ENCODE measurements at places on chromosomes 11 and 22.

DNA sequence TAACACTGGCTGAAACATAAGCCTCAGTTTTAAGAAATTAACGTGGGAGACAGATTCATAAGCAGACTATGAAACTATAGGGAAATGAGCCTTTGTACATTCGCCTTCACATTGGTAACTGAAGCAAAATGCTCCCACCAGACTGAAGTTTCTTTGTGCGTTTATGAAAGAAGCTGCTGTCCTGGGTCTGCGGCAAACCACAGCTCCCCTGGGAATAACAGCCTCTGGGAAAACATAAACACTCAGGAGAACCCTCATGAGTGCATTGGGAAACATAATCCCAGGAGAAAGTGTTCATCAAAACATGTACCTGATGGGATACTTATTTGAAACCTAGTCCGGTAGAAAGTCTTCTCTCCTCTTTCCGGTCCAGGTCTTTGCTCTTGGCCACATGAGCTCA is 193.1 kb upstream of the LARGE1 start:
- DNase-seq, result no peak

DNA sequence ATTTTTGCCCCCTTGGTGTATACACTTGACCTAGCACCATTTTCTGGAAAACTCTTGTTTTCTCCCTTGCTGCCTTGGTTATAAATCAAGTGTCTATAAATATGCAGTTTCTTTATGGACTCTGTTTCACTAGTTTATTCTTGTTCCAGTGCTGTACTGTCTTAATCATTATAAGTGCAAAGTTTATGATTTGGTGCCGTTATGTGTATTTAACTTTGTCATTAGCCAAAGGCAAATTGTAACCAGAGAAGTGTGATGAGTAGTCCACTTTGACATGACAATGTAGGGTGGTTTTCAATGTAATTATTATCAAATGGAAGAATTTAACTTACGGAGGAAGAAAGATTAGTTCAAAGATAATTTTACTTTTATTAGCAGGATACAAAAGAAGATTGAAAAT is 40.3 kb downstream of the SPECC1L start:
- no peak for DNase-seq

GRCh38 chr11:68999093-68999747 is 13.8 kb downstream of the MRGPRF start:
- DNase-seq, result no peak

DNA sequence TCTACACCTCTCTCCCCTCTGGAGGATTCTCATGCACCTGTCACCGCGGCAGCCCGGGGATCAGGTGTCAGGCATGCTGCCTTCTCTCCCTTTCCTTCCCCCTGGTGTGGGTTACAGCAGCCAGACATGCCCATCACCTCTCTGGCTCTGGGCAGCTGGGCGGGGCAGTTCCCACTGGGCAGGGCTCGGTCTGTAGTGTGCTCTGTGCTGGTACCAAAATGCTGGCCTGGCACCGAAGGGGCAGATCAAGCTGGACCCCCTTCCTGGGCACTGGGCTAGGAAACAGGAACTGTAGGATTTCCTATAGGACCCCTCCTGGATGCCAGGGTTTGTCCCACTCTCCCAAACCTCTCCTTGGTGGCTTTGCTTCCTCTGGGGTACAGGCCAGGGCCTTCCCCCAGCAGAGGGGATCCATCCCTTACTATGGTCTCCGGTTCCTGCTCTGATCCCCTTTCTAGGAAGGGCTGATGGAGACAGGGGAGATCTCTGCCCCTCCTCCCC is 821 bp downstream of the GAL3ST1 start:
- no peak for DNase-seq

DNA sequence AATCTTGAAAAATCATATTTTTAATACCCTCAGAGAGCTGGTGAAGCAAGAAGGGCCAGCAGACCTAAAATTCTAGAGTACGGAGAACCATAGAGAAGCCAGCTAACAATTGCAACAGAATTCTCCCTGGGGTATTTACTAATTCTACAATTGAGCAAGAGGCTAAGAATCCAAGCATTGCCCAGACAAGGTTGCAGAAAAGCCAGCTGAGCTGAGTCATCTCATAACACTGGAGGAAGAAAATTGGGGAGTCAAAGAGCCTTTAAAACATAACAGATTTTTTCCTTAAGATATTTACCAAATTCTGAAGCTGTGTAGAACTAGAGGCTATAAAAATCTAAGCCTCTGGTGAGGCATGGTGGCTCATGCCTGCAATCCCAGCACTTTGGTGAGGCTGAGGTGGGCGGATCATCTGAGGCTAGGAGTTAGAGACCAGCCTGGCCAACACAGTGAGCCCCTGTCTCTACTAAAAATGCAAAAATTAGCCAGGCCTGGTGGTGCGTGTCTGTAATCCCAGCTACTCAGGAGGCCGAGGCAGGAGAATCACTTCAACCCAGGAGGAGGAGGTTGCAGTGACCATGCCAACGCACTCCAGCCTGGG is 13.6 kb upstream of the TMEM216 start:
- DNase-seq, result no peak

GRCh38 chr11:34864424-34864823 is 51.8 kb downstream of the APIP start:
- DNase-seq, result no peak

DNA sequence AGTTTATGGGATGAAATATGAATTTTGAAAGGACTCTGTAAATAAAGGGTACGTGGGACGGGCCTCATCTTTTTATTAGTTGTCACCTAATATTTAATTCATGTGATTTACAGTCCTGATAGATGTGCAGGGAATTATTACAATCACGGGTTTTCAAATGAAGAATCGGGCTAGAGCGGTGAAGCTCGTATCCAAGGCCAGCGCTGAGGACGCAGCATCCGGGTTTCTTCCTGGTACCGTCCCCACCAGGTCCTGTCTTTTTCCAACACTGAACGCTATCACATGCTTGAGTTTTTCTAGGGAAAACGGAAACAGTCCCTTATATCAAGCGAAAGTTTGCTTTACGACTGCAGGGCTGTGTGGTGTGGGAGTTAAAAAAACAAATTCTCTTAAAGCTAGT is 787 bp downstream of the SMDT1 start:
- no peak for DNase-seq

DNA sequence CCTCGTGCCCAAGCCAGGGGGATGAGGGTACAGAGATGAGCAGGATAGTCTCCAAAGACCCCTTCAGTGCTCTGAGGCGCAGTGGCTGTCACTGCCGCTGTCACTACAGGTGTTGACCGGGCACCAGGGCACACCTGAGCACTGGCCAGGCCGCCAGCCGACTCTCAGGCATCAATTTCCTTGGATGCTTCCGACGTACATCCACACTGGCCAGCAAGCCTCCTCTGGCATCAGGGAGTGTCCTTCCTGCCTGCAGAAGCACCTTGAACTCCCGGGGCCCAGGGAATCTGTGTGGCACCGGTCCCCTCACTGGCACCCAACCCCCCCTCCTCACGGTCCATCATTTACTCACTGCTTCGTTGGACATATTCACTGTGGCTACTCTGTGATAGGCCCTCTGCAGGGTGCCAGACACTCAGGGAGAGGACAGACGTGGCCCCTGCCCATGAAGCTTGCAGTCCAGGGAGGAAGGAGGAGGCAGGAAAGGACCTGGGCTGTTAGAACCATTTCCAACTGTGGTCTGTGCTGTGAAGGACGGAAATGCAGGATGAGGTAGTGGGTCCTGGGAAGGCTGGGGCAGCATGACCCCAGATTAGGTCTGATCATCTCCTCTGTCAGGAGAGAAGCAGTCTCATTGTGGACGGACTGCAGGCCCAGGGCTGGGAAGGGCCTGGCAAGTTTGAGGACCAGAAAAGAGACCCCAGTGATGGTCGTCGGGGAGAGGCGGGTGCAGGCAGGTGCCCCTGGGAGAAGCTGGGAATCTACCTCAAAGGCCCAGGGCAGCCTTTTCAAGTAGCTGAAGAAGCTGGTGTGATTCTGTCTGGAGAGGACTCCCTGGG is 46.3 kb upstream of the ANO1 start:
- no peak for DNase-seq

GRCh38 chr11:109853156-109853776 is 239.9 kb upstream of the ZC3H12C start:
- DNase-seq, result no peak

DNA sequence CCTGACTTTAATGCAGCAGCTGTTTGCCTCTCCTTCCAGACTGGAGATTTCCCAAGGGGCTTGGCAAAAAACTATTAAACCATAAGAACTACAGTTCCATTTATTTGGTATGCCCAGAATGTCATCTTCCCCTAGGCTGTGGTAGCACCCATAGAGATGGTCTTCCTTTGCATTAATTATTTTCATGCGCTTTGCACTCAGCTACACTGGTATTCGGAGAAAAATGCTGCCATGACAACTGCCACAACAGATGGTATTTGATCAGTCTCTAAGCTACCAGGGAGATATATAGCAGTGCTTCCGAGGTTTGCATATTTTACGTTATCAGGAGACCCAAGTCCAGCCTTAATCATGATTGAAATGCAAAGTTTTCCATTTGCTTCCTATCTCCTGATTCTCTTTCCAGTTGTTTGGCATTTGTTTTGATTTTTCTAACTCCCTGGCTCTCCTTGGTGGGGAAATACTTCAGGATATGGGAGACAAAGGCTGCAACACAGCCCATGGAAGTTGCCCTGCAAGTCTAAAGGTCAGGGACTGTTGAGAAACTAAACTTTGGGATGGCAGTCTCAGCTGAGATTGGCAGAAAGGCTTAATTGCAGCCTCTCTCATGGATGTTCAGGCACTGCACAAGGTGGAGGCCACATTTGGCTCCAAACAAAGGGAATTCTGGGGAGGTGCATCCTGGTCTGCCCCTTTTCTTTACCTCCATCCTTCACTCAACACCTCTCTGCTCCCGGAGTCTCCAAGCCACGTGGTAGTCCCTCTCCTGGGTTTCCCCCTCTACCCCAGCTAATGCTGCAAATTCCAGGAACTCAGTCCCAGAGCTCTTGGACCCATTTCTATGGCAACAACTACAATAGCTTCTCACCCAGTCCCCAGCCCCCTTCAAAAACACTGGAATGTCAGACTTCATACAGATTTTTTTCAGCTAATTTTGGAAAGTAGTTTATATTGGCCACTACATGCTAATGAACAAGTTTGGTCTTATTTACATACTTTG is 151.8 kb downstream of the NAV2 start:
- DNase-seq, result no peak

DNA sequence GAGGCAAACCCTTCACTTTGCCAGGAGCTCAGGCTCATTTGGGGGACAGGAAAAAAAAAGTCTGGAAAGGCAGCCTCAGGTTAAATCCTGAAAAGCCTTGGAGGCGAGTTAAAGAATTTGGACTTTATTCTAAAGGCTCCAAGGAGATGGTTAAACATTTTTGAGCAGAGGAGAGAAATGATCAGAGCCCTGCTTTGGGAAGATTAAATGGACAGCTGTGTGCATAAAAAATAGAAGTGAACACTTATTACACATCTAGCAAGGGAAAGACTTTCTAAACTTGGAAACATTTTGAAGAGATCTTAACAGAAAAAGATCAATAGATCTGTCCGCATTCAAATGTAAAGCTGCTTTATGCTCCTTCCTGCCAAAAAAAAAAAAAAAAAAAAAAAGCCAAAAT is 8.4 kb upstream of the RAB3IL1 start:
- DNase-seq, result no peak

GRCh38 chr11:87878373-87878825 is 296.8 kb downstream of the RAB38 start:
- DNase-seq, result peak; percentile 9

GRCh38 chr22:20749453-20749852 is 24.5 kb upstream of the SERPIND1 start:
- no peak for DNase-seq

DNA sequence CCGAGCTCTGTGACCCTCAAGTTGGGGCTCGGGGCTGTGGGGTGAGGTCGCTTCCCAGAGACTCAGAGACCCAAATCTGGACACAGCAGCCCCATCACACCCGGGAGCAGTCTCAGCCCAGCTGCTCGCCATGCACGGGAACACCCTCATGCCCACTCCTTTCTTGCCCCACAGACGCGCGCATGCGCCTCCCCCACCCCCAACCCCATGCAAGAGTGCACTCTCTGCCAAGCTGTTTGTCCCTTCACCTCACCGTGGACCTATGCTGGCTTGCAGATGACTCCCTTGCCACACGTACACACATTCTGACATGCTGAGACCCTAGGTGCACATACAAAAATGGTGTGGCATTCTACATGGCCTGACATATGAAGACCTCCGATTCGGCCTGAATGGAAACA is 478 bp upstream of the CD248 start:
- no peak for DNase-seq

DNA sequence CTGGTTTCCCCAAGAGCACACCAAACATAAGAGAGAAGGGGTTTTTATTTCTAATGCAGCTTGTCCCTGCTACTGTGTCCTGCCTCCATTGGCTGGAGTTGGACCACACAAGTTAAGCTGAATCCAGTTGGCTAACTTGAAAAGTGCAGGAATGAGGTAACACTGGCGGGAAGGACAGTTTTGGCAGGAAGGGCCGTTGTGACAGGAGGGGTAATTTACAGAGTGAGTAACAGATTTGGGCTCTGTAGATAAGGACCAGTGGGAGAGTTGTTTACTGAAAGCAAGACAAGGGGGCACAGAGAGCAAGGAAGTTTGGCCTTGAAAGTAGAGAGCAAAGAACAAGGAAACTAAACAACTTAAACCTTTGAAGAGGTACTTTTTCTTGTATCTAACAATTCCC is 1623.3 kb upstream of the RAG2 start:
- DNase-seq, result no peak

DNA sequence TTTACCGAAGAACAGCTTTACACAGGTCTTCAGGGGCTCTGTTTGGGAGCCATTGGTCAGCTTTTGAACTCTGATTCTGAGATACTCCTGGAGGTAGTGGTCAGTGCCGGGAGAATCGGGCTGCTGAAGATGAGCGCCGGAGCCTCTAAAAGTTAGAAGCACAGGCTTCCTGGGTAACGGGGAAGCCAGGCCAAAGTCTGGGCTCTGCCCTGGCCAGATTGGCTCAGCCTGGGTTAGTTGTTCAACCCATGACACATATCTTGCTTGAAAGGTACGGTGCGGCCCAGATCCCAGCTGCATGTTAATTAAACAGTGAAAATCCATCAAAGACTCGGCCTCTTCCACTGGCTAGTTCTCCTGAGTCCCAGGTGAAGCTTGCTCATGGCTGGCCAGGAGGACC is 18.0 kb downstream of the PARVA start:
- DNase-seq, result no peak

- no peak for DNase-seq
Observed at GRCh38 chr22:33831207-33831606, 89.1 kb downstream of the LARGE1 start.

DNA sequence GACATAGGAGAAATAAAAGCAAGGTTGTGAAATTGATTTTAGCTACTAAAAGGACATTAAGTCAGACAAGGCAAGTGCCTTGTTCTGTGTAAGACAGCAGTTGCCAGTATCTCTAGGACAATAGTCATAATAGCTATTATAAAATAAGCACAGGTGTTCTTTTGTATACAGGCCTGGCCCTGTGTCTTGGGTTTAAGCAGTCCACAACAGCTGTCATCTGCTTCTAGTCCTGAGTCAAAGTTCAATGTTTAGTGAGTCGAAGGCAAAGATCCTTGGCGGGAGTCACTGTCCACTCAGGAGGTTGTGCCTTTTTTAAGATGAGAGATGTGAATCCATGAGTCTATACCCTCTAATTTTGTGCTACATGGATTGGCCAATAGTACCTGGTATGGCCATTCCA is 79.5 kb downstream of the SC5D start:
- DNase-seq, result no peak

- DNase-seq, result peak; percentile 94
Observed at GRCh38 chr11:13135385-13136271, 126.5 kb downstream of the RASSF10 start.

GRCh38 chr22:49329636-49330035 is 498.0 kb downstream of the BRD1 start:
- no peak for DNase-seq

Data from NCI-H2029 (cell line).